ENCODE measurements at places on chromosomes 2 and 18. TPM values are rescaled to one million over a fixed set of nuclear protein-coding genes. Genes with fewer than 3 reads are reported as not detected.
A peak's percentile ranks its signal among the peaks of the same experiment; 100 is the strongest.

GRCh38 chr2:158191076-158191895, 89.6 kb downstream of the UPP2 start:
- DNase-seq = peak; percentile 49

DNA sequence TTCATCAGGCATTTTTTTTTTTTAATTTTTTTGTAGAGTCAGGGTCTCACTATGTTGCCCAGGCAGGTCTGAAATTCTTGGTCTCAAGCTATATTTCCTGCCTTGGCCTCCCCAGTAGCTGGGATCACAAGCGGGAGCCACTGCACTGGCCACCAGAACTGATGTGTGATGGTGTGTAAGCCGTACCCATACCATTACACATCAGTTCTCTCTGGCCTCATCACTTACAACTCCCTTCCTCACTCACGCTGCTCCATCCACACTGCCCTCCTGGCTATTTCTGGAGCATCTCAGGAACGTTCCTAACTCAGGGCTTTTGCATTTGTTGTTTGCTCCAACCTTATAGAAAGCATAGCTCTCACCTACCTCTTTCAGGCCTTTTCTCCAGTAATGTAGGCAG, 834.5 kb upstream of the ID2 start:
- DNase-seq = no peak

- no peak for DNase-seq
Measured at GRCh38 chr18:23990474-23991410, 23.8 kb upstream of the TTC39C start.

The CPS1 gene
- total RNA-seq = 4.1 TPM

GRCh38 chr18:38606841-38607240, 1041.2 kb upstream of the CELF4 start:
- DNase-seq = no peak

GRCh38 chr2:207765547-207765946, 4.2 kb downstream of the FZD5 start:
- no peak for DNase-seq

GRCh38 chr2:28527196-28527595, 31.3 kb downstream of the PLB1 start:
- no peak for DNase-seq

DNA sequence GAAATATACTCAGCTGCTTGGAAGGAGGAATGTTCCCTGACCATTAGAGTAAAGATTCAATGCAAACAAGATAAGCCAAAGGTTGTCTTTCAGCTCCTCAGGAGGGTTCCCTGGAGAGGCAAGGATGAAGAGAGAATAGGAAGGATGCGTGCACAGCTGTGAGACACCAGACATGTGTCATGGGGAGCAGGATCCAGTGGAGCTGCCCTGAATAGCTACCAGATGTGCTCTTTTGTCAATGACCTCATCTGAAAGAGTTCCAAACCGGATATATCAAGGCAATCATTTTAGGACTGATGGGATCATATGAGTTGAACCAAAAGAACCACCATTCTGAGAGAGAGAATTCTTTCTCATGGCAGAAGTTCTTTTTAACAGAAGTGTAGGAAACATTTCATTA, 490.6 kb downstream of the IRS1 start:
- no peak for DNase-seq

GRCh38 chr2:232436381-232437194, 19.4 kb upstream of the ALPI start:
- DNase-seq = no peak

The PEX13 gene
- total RNA-seq = 27.1 TPM

- DNase-seq = no peak
Measured at GRCh38 chr2:68696554-68696953, 38.1 kb upstream of the ARHGAP25 start.

DNA sequence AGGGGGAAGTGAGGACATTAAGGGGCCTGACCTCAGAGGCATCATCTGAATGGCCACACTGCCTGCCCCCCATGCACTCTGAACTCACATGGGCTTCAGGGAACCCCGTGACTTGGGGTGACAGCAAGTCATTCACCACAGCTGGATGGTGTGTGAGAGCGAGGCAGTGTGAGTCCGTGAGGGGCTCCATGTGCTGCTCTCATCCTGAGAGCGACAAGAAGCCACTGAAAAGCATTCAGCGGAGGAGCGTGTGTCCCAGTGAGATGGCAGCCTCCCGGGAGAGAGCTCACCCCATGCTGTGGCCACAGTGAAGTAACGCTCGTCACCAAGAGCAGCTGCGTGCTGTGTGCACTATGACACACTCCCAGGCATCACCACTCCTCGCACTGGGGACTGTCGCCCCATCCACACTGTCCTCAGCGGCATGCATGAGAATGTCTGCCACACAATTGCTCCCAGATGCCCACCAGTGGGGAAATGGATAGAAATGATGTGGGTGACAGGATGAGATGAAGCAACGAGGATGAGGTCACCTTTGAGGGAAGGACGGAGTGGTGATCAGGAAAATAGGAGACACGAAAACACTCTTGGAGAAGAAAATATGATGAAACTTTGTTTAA, 213.0 kb upstream of the RAB6C start:
- no peak for DNase-seq

- no peak for DNase-seq
Measured at GRCh38 chr2:137828624-137829023, 135.6 kb upstream of the HNMT start.

All from activated T-cell treated with anti-CD3 and anti-CD28 coated beads, Interleukin-2, amount 50 U/mL, for 72 hours (primary cell).